ENCODE measurements at places on chromosomes 11 and 22. TPM values are rescaled to one million over a fixed set of nuclear protein-coding genes. Genes with fewer than 3 reads are reported as not detected.

The ESAM gene
- total RNA-seq = 0.23 TPM

The KBTBD4 gene
- total RNA-seq = 15.3 TPM

The CNGA4 gene
- total RNA-seq = not detected

The CCDC73 gene
- total RNA-seq = 0.11 TPM

The RHOG gene
- total RNA-seq = 177 TPM

The OR10A4 gene
- total RNA-seq = not detected

The KLHDC7B gene
- total RNA-seq = 3.3 TPM

The GPR83 gene
- 0.05 TPM for total RNA-seq

The SYT8 gene
- not detected for total RNA-seq

The KRTAP5-7 gene
- 0.21 TPM for total RNA-seq

The OR51B5 gene
- total RNA-seq = not detected

The MAPK8IP2 gene
- 0.09 TPM for total RNA-seq

Data from activated T-helper 2 cell treated with anti-CD3 and anti-CD28 coated beads, Interferon-gamma antibody, Interleukin-2, Interleukin-4, amounts not matched to agents 10 μg/mL and 5 μg/mL and 100 μg/mL, durations not matched to agents 14 hours and 24 hours and 36 hours (primary cell).